ENCODE measurements at places on chromosomes 7 and 10.

- DNase-seq, result no peak
Measured at GRCh38 chr7:149770728-149771636, 2.4 kb downstream of the ZNF467 start.

- DNase-seq, result no peak
Measured at GRCh38 chr7:141361960-141362359, 189.2 kb upstream of the AGK start.

DNA sequence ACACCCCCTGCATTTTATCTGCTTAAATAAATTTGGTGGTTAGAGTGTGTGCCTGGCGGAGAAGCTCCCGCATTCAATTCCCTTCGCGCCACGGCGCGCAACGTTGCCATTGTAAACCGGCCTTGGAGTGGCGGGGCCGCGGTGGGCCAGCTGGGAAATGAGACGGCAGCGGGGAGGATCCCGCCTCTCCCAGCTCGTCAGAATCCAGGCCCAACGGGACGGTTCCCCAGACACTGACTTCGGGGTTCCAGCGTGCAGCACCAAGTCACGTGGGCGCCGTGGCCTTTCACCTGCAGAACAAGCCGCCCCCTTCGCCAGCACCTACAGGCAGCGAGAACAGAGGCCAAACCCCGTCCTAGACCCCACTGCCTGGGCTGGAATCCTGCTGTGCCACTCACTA lies 103.4 kb downstream of the GRID1 start:
- DNase-seq, result no peak

DNA sequence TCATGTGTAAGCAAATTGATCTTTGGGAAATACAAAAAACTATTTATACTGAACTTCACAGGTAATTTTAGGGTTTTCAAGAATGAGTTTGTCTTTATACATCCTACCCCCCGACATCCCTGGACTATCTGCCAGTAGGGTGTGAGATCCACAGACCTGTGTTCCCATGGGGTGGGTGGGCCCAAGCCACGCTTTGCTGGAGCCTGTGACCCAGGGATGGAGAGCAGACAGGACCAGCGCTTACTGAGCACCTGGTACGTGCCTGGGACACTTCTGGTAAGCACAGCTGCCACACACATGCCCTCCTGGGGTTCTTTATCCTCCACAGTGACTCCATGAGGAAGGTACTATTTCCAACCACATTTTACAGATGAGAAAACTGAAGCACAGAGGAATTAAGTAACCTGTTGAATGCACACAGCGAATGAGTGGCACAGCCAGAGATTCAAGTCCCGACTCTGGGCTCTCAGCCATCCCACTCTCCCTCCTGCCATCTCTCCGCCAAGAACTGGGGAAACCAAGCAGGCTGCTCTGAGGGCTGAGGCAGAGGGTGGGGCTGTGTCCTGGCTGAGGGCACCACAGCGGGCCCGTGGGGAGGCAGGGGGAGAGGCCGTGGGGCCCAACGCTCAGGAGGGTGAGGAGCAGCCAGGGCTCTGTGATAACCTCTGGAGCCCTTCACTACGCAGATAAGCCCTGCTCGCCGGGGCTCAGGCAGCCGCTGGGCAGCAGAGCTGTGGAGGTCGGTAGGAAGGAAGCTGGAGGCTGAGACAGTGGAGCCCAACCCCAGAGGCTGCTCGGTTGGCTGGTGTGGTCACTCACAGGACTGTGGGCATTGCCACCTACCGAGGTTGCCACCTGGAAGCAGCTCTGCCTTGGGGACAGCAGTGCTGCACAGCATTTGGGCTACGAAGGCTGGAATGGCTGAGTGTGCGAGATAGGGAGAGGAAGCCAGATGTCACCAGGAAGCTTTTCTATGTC lies 124.2 kb downstream of the ARHGAP22 start:
- no peak for DNase-seq

Measured in CD4-positive, alpha-beta T cell treated with Interferon alpha-2 for 1 hour (primary cell).